ENCODE measurements at places on chromosomes 12 and 14. TPM values are rescaled to one million over a fixed set of nuclear protein-coding genes. Genes with fewer than 3 reads are reported as not detected.

Gene NOVA1
- 7.9 TPM for total RNA-seq

Gene RNASE3
- total RNA-seq, result not detected

Gene LBHD2
- total RNA-seq, result not detected

Gene EEF1AKMT3
- total RNA-seq, result 10.3 TPM

Gene SLC7A8
- 14.7 TPM for total RNA-seq

Gene ARHGEF25
- 24.4 TPM for total RNA-seq

Gene ADCY4
- total RNA-seq, result 9.6 TPM

Gene KCNJ8
- total RNA-seq, result 10.6 TPM

Gene FAM216A
- total RNA-seq, result 12.4 TPM

Gene C12orf54
- total RNA-seq, result not detected

Gene SIX4
- total RNA-seq, result 24.8 TPM

Gene DNAI7
- 0.17 TPM for total RNA-seq

Gene KRT3
- total RNA-seq, result not detected

Gene ACVRL1
- total RNA-seq, result 164 TPM

Gene CRIP2
- total RNA-seq, result 67.5 TPM

Gene PLD4
- total RNA-seq, result under 0.01 TPM

Gene TAS2R7
- not detected for total RNA-seq

Gene RERGL
- not detected for total RNA-seq

Gene CHURC1
- total RNA-seq, result 75.6 TPM

All from smooth muscle cell of trachea (primary cell).